Astrocyte (in vitro differentiated cells and primary cell): ENCODE measurements at places on chromosomes 2 and 18.

GRCh38 chr2:73994178-73994831 is 9.6 kb downstream of the TET3 start:
- DNase-seq, result no peak

- DNase-seq, result no peak
These were observed 74.4 kb upstream of the SCN7A start for GRCh38 chr2:166568409-166568808.

DNA sequence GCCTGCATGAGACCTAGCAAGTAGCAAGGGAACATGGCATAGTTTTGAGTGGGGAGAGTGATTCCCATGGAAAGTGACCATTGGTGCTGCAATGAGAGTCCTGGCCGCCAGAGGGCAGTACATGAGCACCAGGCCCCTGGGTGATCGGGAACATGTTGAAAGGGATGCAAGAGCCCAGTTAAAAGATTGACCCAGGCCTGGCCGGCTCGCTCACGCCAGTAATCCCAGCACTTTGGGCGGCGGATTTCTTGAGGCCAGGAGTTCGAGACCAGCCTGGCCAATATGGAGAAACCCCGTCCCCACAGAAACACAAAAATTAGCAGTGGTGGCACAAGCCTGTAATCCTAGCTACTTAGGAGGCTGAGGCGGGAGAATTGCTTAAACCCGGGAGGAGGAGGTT is 22.2 kb downstream of the FAP start:
- DNase-seq, result no peak

DNA sequence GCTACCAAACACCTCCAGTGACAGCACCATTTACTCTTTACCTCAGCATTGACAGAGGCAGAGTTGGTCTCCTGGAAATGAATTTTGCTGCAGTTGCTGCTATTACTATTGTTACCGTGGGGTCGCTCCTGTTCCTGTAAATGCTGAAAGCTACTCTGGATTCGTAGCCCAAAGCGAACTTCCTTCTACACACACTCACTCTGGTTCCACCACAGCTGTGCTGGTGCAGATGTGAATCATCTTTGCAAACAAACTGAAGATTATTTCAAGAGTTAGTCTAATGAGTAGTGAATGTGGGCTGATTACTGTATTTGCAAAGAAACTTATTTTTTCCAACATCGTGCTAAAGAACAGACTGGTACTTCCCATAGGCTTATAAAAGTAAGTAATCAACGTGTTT is 304.0 kb downstream of the LPIN1 start:
- DNase-seq, result peak; percentile 67

- no peak for DNase-seq
These were observed at the start of gene ANKRD53 for GRCh38 chr2:70978341-70979179. Gene ANKRD53 (plus strand): TSS chr2:70978630. CDS start chr2:70978646, 16 bp downstream.

DNA sequence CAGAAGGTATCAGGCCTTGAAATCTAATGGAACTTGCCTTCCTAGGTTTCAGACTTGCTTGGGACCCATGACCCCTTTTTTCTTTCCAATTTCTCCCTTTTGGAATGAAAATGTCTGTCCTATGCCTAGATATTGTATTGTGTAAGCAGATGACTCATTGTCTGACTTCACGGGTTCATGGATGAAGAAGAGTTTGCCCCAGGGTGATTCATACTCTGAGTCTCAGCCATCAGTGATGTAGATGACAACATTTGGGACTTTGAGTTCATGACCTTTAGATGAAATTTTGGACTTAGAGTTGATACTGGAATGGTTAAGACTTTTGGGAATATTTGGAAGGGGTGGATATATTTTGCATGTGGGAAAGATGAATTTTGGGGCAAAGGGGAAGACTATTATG is 11.2 kb upstream of the SCYGR5 start:
- DNase-seq, result peak; percentile 87

DNA sequence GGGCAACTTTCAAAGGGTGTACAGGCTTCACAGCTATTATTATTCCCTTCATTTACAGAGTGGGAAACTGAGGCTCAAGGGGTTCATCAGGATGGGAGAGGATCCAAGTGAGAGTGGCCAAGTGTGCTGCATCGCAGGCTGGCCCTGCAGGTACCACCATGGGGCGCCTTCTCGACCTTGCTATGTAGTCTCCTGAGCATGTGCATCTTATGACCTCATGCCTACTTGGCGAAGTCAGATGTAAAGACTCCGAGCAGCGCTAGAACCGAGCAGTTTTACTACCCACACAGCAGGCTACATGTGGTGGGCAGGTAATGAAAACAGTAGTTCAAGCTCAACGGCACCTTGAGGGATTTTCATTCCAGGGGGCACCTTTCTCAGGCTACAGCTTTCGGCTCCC is 42.0 kb downstream of the TFCP2L1 start:
- DNase-seq, result no peak

DNA sequence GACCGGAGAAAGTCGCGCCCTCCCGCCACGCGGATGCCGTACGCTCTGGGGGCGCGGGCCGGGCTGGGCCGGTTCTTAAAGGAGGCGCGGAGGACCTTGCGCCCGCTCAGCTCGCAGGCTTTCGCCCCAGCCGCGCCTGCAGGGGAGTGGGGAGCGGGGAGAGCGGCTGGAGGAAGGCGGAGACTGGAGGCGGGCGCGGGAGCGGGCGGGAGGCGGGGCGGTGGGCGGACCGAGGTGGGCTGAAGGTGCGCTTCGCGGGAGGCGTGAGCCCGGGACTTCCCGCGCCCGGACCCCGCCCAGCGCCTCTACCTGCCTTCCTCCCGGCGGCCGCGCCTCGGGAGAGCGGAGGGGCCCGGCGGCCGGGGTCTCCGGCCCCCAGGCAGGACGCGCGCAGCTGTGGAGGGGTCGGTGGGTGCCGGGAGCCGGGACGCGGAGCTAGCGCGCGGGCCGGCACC is at the start of gene ADRA2B:
Gene ADRA2B (minus strand): TSS at position 148 of the 455 bp plus-strand sequence. CDS start 422 bp downstream, outside the sequence.
- DNase-seq, result no peak

DNA sequence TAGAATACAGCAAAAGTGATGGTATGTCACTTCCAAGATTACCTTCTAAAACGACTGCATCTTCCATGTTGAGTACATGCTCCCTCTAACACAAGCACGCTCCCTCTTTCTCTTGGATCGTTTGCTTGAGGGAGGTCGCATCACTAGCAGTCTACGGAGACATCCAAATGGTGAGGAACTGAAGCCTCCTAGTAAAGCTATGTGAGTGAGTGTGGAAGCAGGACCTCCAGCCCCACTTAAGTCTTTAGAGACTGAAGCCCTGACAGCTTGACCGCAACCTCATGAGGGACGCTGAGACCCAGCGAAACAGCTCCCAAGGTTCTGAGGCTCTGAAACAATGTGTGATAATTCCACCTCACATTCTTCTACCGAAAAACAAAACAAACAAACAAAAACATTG is 486.7 kb upstream of the GCFC2 start:
- no peak for DNase-seq

GRCh38 chr2:214481204-214481603 is 70.3 kb downstream of the VWC2L start:
- peak; percentile 51 for DNase-seq

DNA sequence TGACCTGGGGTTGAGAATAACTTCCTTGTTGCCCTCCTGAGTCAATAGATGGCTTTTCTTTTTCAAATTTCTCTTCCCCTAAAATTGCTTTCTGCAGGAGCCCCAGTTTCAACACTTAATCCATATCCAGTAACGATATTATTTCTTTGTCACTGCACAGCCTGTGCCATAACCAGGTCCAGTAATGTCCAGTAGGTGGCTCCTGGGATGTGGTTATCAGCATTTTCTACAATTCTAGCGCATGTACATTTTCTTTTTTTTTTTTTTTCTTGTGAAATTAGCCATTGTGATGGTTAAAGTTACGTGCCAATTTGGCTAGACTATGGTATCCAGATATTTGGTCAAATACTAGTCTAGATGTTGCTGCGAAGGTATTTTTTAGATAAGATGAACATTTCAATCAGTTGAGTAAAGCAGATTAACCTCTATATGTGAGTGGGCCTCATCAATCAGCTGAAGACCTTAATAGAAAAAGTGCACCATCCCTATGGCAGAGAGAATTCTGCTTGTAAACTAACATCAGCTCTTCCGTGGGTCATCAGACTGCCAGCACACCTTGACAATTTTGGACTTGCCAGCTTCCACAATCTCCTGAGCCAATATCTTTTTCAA is 72.9 kb upstream of the SCG2 start:
- peak; percentile 8 for DNase-seq

DNA sequence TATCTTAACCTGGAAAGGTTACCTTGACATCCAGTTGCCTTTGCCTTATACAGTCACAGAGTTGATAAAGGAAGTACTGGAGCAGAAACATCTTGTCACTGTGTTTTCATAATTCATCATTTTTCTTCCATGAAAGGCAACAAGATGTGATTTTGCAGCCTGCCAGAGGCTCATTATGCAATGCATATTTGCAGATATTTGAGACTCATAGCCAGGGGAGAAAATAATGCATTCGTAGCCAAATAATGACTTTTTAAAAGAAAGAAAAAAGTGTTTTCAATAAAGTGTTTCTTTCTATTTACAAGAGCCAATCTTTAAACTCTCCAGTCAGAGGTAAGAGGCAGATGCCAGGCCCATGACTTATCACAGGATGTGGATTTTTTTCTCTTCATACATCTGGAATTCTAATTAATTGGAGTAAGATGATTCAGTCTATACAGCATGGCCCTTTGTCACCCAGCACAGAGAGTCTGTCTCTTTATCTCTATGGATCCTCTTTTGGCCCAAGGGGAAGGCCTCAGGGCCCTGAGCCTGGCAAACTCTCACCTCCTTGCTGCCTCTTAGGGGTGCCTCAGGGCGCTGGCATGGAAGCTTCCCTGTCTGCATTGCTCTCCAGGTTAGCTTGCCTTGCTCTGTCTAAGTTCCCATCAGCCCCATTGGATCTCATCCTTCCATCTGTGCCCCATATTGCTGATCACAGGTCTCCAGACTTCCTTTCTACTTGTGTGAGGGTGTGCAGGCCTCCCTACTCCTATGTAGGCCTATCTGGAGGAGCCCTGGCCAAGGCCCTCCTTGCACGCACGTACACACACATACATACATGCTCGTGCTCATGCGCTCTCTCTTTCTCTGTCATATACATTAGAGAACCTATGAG is 247.7 kb downstream of the TPGS2 start:
- DNase-seq, result peak; percentile 77

DNA sequence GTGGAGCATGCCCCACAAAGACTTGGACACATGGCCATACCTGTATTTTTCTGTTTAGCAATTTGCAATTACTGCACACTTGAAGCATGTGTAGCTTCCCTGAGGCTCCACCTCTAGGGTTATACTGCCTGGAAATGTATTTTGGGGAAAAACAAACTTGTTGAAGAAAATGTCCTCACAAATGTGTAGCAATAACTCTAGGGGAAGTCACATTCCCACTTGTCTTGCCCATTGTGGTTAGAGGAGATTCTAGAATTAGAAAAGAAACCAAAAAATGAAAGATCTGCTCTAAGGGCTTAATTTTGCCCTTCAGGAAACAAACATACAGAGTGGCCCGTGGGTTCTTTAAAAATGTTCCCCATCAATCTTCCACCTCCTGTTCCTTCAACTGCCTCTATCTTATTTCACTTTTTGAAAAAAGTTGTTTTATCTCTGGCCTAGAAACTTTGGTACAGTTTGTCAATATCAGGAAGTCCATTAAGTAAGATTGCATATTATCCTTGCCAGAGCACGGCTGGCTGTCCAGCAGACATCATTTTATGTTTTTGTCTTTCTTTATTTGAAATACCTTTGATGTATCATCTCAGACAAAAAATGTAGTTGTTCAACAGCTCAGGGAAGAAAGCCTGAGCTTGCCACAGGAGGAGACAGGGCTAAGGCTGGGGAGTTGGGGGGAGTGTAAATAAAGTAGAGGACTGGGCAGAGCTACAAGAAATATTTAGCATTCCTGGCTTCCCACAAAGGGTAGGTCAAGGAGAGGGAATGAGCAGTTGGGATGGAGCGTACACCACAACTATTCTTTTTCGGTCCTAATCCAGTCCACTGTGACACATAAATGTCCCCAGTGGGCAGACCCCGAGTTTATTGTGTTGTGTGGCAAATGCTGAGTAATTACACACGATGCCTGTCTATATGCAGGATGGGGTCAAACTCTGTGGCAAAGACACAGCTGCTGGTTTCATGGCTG is 96.8 kb upstream of the CDC42EP3 start:
- peak; percentile 97 for DNase-seq

DNA sequence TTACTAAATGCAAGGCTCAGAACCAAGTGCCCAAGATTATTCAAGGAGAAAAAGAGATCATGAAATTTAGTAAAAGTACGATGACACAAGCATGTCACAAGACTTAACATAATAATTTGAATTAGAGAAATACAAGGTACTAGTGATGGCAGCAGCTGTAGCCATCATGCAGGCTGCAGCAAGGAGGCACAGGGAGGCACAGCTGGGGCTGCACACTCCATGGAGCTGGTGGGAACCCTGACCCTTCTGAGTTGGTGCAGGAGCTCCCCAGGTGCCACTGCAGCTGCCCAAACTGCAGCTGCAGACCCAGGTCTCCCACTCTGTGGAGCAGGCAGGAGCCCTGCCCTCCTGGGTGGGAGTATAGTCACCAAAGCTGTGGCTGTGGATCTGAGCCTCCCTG is 46.0 kb downstream of the COL3A1 start:
- no peak for DNase-seq

- no peak for DNase-seq
These were observed 4.4 kb upstream of the PPP4R3B start for GRCh38 chr2:55621802-55622201.

GRCh38 chr18:78247615-78248289 is 731.9 kb upstream of the SALL3 start:
- DNase-seq, result no peak

DNA sequence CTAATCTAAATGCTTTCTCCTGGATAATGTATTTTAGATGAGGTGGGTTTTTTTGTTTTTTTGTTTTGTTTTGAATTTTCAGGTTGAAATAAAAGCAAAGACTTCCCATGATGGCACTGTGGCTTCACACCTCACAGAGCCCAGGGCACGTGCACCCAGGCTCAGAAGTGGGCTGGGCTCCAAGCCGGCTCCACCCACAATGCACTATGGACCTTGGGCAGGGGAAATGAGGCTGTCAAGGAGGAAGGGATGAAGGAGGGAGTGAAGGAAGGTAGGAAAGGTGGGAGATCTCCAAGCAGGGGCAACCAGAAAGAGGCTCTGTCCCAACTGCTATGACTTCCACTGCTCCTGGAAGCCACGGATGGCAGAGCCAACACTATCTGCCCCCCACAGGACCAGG is 60.4 kb downstream of the BIN1 start:
- no peak for DNase-seq

DNA sequence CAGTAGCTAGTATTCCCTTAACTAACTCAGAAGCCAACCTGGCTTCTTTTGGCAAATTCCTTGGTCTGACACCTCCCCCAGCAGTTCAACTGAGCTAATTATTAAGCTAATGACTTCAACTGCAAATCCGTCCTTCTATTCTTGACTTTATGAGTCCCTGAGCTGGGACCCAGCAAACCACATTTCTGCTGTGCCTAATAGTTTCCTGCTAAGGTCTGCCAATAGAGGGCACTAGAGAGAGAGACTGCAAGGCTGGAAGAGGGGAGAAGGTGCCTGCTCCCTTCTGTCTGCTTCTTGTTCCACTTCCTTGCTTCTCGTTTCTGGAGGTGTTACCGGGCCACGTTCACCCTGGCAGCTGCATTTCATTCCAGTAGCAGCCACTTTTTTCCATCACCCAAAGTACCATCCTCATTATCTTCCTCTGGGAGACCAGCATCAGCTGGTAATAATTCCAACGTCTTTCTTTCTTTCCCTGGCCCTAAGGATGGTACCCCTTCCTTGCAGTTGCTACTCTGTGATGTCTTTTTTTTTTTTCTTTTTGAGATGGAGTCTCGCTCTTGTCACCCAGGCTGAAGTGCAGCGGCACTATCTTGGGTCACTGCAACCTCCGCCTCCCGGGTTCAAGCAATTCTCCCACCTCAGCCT is 352.0 kb downstream of the TNS1 start:
- peak; percentile 22 for DNase-seq

GRCh38 chr2:128364441-128364911 is 45.8 kb upstream of the HS6ST1 start:
- DNase-seq, result no peak

GRCh38 chr2:19568809-19569208 is 210.4 kb upstream of the OSR1 start:
- DNase-seq, result no peak
